ENCODE measurements at places on chromosomes 12 and 14.

DNA sequence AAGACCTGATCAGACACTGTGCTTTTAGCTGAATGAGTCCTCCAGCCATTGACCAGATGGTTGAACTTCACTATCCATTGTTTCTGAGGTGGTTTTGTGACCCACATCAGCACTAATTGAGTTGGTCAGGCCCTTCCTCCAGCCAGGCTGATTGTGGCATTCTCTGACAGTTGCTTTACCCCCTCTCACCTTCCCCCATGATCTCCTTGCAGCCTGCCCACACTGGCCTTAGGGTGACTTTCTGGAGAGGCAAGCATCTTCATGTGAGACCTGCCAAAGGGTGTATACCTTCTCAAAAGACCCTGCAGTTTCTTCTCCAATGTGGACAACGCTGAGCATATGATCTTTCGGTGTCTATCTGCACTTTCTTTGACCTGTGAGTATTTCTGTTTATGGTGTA, 83.9 kb downstream of the GPATCH2L start:
- DNase-seq, result no peak

- DNase-seq, result no peak
These were observed 8.3 kb upstream of the GOLGA5 start for GRCh38 chr14:92785667-92786426.

- no peak for DNase-seq
These were observed 100.0 kb downstream of the DUSP6 start for GRCh38 chr12:89252284-89252683.

- no peak for DNase-seq
These were observed 411.6 kb upstream of the FBXO33 start for GRCh38 chr14:39843881-39844280.

DNA sequence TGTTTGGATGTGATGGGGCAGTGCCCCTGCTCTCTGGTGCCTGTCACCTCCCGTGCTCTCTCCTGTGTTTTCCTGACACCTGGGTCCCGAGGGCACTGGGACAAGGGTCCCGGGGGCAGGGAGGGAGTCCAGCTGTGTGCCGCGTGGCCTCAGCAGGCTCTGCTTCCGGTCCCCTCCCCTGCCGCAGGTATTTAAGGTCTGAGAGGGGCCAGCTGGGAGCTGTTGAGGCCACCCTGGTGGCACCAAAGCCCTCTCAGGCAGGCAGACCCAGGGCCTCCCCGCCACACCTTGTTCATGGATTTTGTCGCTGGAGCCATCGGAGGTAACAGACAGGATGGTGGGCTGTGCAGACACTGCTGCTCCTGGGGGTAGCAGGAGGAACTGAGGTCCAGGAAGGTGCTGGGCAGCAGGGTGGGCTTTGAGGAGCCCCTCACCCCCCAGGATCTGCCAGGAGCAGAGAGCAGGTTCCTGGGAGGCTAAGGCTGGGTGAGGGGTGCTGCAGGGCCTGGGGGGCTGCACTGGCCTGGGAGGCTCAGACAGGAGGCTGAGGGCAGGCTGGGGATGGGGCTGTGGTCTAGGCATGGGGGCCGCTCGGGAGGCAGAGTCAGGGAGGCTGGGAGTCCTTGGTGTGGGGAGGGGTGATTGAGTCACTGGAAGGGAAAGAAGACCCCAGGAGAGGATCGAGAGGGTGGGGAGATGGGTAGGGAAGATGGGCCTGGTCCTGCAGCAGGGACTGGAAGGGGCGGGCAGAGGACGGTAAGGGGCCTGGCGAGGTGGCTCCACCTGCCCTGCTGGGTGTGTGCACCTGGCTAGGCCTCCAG, at the start of gene SLC25A47:
TSS of gene SLC25A47 (plus strand) at position 219 of the 821 bp plus-strand sequence. CDS start at position 295, 76 bp downstream.
- no peak for DNase-seq

DNA sequence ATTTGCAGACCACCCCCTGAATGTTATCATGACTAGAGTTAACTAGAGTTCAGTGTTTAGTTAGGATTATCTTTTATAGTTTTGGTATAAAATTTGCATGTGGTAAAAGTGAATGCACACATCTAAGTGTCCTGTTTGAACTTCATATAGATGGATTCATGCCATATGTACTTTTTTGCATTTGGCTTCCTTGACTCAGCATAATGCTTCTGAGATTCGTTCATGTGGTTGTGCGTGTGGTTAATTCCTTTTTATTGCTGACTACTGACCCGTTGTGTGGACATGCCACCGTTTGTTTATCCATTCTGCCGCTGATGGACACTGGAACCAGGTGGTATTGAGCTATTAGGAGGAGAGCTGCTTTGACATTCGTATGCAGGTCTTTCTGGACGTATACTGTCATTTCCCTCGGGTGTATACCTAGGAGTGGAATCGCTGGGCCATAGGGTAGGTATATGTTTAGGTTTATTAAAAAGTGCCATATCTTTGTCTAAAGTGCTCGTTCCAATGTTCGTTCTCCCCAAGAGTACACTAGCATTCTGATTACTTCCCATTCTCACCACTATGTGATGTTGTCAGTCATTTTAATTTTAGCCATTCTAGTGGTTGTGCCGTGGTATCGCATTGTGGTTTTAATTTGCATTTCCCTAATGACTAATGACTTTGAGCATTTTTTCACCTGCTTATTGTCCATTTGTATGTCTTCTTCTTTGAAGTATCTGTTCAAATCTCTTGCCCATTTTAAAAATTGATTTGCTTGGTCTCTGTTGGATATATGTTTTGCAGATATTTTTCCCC, 37.7 kb downstream of the RIN3 start:
- DNase-seq, result peak; percentile 71

DNA sequence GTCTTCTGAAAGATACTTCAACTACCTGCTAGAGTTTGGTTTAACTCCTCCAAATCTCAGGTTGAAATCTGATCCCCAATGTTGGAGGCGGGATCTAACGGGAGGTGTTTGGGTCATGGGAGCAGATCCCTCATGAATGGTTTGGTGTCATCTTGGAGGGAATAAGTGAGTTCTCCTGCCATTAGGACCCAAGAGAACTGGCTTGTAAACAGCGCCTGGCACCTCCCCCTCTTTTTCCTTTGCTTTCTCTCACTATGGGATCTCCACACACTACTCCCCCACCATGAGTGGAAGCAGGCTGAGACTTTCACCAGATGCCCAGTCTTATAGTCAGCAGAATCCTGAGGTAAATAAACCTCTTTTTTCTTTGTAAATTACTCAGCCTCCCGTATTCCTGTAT, 2.5 kb downstream of the CNIH1 start:
- no peak for DNase-seq

DNA sequence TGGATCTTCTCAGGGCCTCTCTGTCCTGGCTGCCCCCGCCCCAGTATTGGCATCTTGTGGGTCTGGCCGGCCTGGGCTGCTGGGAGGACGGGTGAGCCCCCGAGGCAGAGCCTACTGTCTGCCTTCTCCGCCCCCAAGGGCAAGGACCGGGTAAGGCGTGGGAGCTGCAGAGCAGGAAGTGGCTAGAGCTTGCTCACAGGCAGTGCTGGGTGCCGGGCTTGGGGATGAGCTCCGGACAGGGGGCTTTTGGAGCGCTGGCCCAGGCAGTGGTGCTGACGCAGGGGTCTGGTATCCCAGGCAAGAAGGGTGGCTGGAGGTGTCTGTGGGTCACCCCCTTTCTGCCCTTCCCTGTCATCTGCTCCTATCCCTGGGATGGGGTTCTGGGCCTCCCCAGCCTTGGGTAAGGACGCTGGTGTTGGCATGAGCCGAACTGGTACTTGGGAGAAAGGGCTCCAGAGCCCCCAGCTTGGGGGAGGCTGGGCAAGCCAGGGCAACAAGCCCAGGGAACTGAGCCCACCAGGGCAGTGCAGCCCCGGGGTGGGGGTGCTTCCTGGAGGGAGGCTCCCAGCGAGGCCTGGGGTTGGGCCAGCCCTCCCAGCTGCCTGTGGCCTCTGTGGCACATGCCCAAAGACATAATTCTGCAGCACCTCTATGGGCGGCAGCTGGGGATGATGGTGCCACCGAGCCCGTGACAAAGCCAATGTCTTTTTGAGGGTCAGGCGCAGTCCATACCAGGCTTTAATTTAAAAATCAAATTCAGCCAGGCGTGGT, 126.3 kb downstream of the KIF26A start:
- DNase-seq, result no peak

DNA sequence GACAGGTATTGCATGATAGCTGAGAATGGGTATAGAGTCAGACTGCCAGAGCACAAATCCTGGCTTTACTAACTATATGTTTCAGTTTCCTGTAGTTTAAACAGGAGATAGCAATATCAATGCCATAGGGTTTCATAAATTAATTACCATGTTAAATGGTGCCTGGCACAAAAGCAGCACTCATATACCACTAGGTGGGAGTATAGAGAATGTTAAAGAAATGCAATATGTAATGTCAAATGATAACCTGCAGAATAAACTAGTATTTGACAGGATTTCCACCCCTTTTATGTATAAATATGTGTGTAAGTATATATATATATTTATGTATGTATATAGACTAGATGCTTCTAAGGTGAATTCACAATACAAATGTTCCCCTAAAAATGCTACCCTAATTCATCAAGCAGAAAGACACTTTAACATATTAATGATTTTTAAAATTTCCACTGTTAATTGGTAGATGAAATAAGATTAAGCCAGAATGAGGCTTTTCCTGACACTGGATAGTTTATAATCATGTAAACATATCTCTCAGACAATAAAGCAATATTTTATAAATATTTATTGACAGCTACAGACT, 8.6 kb downstream of the WDR89 start:
- DNase-seq, result peak; percentile 54

DNA sequence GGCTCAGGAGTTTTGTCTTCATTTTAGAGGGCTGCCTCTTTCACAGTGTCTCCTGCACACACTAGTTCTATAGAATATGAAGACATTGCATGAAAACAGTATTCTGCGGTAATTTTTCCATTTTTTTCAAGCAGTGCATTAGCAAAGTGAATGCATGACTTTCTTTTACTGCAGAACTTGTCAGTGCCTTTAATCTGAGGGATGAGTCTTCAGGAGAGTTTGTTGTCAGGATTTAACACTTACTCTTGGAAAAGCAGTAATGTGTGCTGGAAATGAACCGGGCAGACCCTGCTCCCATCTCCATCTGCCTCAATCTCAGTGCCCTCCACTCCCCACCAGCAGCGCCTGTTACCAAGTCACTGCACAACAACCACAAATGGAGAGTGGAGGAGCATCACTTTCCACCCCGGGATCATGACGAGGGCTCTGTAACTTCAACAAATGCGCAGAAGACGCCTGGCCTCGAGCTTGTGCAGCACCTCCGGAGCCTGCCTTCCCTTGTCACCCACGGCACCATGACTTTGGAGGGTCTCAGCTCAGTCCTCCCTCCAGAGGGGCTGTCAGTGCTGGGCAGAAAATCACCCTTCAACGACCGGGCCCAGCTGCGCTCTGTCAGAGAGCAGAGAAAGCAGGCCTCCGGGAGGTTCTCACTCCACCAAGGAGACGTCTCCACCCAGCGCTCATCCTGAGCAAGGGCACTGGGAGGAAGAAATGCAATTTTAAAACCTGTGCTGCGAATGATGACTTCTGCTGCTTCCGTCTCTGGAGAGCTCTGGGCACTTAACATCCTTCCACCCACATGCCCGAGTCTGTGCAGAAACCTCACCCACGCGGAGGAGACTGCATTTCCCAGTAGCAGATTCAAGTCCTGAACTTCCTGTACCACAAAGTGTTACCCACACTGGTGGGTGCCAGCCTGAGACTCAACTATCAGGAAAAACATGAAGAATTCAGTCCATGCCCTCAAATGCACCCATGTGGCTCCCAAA, 255.7 kb downstream of the ADGRD1 start:
- DNase-seq, result no peak

DNA sequence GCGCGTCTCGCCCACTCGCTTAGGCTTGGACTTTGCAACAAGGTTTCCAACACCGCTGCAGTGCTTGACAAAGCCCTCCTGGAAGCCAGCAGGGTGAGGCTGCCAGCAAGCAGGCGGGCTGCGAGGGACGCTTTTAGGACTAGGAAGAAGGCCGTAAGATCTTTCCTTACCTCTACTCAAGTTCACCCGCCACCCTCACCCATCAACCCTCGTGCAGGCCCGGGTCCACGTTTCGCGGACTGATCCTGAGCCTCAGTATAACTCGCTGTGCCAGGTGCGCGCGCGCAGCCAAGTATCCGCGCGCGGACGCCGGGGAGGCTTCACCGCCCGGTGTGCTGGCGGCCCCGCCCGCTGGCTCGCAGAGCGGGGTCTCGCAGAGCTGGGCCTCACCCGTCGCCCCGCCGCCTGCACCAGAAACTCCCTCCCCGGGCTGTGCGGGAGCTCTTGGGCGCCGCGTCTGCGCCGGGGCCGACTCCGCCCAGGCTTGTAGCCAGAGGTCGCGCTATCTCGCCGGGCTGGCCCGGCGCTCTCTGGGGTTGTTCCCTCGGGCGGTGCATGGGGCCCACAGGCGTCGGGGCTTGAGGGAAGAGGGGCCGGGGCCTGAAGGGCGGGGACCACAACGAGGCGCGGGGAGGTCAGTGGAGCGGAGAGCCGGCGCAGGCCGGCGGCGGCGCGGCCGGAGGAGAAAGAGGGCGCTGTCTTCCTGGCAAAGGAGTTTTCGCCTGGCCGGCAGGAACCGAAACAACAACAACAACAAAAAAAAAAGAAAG, 7.6 kb upstream of the SIX1 start:
- DNase-seq, result peak; percentile 29

DNA sequence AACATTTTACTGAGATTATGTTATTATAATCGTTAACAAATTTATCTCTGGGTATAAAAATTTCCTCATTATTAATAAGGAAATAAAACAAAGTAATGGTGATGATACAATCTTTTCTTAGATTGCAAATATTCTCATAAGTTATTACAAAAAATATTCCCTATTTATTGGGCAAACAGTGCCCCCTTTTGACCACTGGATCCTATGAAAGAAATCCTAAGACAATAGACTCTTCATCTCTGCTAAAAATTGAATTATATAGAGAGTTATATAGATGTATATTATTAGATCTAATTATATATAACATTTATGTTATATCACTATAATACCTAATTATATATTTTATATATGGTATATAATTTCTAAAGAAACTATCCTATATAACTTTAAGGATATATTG, 94.2 kb upstream of the FGD4 start:
- DNase-seq, result peak; percentile 10

GRCh38 chr12:55019784-55020183, at the start of gene NEUROD4:
Gene NEUROD4, plus strand, starts transcription at chr12:55019974. Its CDS starts 6,466 bp downstream, at chr12:55026440.
- peak; percentile 39 for DNase-seq

GRCh38 chr14:55053500-55053899, 2.1 kb downstream of the MAPK1IP1L start:
- DNase-seq, result no peak

DNA sequence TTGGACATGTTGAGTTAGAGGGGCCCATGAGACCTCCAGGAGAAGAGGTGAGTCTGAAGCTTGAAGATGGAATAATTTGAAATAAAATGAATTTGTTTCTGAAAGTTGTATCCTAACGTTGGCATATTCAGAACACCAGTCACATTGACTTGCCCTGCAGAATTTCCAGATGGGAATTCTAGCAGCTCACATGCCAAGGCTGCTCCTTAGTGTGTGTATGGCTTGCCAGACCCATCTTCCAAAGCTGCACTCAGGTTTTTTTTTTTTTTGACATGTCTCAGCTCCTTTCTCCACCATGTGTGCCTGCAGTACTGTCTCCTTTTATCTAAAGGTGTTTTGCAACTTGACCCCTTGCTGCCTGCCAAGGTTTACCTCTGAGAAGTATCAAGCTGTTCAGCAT, 261.9 kb downstream of the NRXN3 start:
- DNase-seq, result no peak

Data from Kasumi-1 (cell line).